ENCODE measurements at places on chromosomes 7 and 10.

GRCh38 chr10:43396928-43397624 lies 11.9 kb downstream of the HNRNPF start:
- peak; percentile 94 for DNase-seq

DNA sequence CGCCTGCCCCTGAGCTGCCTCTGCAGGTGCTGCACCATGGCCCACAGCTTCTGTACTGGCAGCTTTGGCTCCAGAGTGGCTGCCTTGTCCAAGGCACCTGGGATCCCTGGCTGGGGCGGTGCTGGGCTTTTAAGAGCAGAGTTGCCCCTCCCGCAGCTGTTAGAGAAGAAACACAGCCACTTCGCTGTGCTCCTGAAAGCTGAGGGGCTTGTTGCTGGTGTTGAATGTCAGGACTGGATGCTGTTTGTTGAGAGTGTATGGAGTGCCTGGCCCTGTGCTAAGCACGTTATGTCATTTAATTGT lies 6.2 kb downstream of the FAM241B start:
- no peak for DNase-seq

GRCh38 chr7:98314469-98314868 lies 33.0 kb downstream of the BRI3 start:
- DNase-seq, result no peak

DNA sequence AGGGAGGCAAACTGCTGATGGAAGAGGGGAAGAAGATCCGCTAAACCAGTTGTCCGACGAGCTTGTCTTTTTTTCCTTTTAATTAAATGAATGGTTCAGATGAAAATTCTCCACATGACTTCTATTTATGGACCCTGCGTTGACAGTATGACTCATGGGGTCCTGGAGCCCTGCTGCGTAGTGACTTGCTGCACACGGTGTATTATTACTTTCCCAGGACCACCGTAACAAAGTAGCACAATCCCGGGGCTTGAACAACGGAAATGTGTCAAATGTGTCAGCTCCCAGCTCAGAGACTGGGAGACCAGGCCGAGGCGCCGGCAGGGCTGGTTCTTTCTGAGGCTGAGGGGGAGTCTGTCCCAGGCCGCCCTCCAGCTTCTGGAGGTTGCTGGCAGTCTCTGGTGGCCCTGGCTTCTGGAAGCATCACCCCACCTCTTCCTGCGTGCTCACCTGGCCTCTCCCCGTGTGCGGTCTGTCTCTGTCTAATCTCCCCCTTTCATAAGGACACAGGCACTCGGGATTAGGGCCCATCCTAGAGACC lies 33.8 kb upstream of the MNX1 start:
- peak; percentile 36 for DNase-seq
